Mesothelial cell of epicardium (in vitro differentiated cells): ENCODE measurements at places on chromosomes 11 and 22. TPM values are rescaled to one million over a fixed set of nuclear protein-coding genes. Genes with fewer than 3 reads are reported as not detected.

Gene TSPO
- total RNA-seq = 43.2 to 44.9 TPM (median 44.5 TPM) in 3 replicates

Gene ZBTB44
- 55.3 to 58.8 TPM (median 57.2 TPM) in 3 replicates for total RNA-seq

Gene CABP7
- total RNA-seq = 0.11 TPM in 1 of 3 replicates, not detected in the others

Gene C11orf16
- not detected in 3 replicates for total RNA-seq

Gene CSF2RB
- total RNA-seq = 0.38 to 0.56 TPM (median 0.38 TPM) in 3 replicates

Gene SCUBE1
- total RNA-seq = 16.2 to 19.4 TPM (median 19.3 TPM) in 3 replicates

Gene SNX32
- total RNA-seq = 6.8 to 10.7 TPM (median 7.5 TPM) in 3 replicates

Gene C11orf91
- total RNA-seq = 0.57 to 0.65 TPM in 2 of 3 replicates, not detected in the other

Gene ST14
- total RNA-seq = 39.6 to 42.0 TPM (median 40.8 TPM) in 3 replicates

Gene ZNF143
- total RNA-seq = 29.1 to 39.0 TPM (median 32.4 TPM) in 3 replicates

Gene OR8D4
- total RNA-seq = 0.07 to 0.20 TPM (median 0.11 TPM) in 3 replicates

Gene TSPAN32
- total RNA-seq = 0.94 to 1.8 TPM (median 1.2 TPM) in 3 replicates

Gene TRPC6
- total RNA-seq = 0.33 to 0.50 TPM (median 0.42 TPM) in 3 replicates

Gene MOV10L1
- 1.7 to 3.5 TPM (median 2.8 TPM) in 3 replicates for total RNA-seq

Gene BTG4
- not detected in 3 replicates for total RNA-seq

Gene CDC42EP2
- 10.9 to 12.3 TPM (median 11.7 TPM) in 3 replicates for total RNA-seq

Gene GRM5
- 0.35 to 0.42 TPM (median 0.41 TPM) in 3 replicates for total RNA-seq

Gene PYGM
- 6.4 to 7.6 TPM (median 7.1 TPM) in 3 replicates for total RNA-seq

Gene UBQLNL
- 1.9 to 2.1 TPM (median 2.0 TPM) in 3 replicates for total RNA-seq

Gene TRIM22
- 45.8 to 52.1 TPM (median 50.9 TPM) in 3 replicates for total RNA-seq

Gene LRP5
- 72.5 to 76.6 TPM (median 74.7 TPM) in 3 replicates for total RNA-seq
